ENCODE measurements at places on chromosomes 12 and 14. TPM values are rescaled to one million over a fixed set of nuclear protein-coding genes. Genes with fewer than 3 reads are reported as not detected.

The CD163 gene
- total RNA-seq: not detected

The ACRBP gene
- total RNA-seq: 0.14 TPM

The TCL1B gene
- total RNA-seq: not detected

The SIX4 gene
- 16.6 TPM for total RNA-seq
